ENCODE measurements at places on chromosomes 7 and 10.

- DNase-seq, result no peak
These were observed 151.5 kb upstream of the COL1A2 start for GRCh38 chr7:94243066-94243711.

- DNase-seq, result no peak
These were observed 182.2 kb downstream of the ST7 start for GRCh38 chr7:117135553-117135891.

- DNase-seq, result no peak
These were observed 60.9 kb downstream of the SEM1 start for GRCh38 chr7:96648784-96649183.

GRCh38 chr10:28343987-28344895 lies 41.4 kb upstream of the MPP7 start:
- no peak for DNase-seq

Measured in Jurkat, Clone E6-1 (cell line).